ENCODE measurements at places on chromosomes 13 and 19. TPM values are rescaled to one million over a fixed set of nuclear protein-coding genes. Genes with fewer than 3 reads are reported as not detected.

- DNase-seq: no peak
Observed at GRCh38 chr13:30312904-30313303, 5.6 kb upstream of the KATNAL1 start.

DNA sequence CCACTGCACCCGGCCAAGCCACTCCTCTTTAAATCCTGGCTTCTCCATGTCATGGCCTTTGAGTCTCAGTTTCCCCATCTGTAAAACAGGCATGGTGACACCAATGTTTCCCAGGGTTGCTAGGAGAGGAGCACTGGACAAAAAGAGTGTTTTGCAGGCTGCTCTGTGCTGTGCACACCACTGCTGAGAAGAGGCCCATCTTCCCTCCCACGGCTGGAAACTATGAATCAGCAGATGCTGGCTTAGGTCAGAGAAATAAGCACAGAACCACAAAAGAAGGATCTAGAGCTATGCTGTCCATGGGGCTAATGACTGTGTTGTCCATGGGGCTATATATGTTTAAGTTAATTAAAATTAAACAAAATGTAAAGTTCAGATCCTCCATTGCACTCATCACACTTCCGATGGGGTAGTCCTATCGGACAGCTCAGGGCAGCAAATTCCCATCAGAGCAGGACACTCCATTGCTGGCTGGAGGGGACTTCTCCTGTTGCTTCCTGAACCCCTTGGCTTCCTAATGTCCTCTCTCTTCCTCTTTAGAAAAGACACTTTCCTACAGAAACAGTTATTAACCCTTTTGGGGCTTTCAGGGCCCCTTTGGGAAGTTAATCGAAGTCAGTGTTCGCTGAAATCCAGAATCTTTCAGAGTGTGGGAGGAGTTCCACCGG, 37.1 kb downstream of the TSHZ3 start:
- no peak for DNase-seq

GRCh38 chr13:28503182-28503967, 8.4 kb upstream of the FLT1 start:
- no peak for DNase-seq

DNA sequence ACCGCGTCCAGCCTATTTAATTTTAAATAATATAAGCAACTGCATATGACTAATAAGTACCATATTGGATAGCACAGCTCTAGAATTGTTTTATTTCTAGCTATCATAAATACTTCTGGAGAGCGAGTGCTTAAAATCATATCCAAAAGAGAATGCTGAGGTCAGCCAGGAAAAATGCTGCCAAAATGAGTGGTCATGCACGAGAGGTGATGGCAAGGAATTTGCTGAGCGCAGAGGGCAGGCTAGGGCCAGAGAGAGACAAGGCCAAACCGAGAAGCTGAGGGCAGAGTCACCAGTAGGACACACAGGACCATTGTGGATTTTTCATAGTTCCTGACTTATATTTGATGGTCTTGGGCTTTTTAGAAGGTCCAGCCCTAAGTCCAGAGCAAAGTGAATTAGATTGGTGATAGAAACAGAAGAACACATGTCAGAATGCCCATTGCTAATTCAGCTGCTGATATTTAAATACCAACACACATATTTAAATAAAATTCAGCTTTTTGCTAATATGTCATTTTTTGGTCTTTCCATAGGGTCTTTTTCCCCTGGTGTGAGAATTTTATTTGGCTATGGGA, 33.6 kb upstream of the UBL3 start:
- DNase-seq: no peak

- DNase-seq: peak; percentile 97
Observed at GRCh38 chr19:29665215-29665825, at the start of gene PLEKHF1. Gene PLEKHF1, plus strand, starts transcription at chr19:29665461. Its CDS starts 8,379 bp downstream, at chr19:29673840.

- DNase-seq: no peak
Observed at GRCh38 chr13:94296471-94296870, 183.0 kb downstream of the DCT start.

DNA sequence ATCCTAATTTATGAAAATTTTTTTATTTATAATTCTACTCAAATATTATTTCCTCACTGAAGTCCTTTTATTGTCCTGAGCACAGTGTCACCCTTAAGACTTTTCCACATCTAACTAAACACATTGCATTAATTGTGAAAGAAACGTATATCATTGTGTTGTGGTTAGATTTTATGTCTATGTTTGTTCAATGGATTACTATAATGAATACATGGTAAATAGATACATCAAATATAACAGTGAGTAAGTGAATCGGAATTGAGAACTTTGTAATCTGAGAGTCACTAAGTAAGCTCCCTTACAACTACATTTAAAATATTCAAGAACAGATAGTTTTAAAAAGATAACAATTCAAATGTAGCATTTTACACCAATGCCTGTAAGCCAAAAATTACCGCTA, 417.6 kb upstream of the PCDH20 start:
- DNase-seq: no peak

- DNase-seq: no peak
Observed at GRCh38 chr13:23504180-23504579, 66.0 kb upstream of the TNFRSF19 start.

DNA sequence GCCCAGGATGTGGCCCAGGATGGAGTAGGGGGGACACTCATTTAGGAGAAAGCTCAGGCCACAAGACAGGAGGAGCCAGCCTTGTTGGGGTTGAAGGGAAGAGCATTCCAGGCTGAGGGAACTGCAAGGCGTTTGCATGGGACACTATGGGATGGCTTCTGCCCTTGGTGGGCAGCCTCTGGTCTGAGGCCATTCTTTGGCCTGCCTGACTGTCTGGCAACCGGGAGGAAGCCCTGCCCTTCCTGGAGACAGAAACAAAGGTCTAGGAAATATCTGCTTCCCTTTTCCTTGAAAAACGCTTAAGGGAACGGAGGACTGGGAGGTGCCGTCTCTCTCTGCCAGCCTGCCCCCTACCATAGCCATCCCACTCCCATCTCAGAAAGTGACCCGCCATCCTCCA, 2.8 kb upstream of the ICAM1 start:
- DNase-seq: no peak

DNA sequence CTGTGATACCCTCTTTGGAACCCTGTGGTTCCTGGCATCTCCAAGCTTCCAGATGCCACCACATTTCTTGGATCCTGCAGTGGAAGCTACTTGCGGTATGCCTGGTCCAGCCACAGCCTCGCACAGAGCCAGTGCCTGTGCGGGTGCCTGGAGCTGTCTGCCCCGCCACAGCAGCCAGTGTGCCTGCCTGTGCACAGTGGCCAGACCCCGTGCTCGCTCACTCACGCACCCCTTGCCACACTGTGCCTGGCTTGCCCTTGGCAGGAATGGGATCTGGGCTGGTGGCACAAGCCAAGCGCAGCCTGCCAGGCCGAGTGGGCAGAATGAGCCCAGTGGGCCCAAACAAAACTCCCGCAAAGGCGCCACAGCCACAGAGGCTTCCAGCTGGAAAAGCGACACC, 26.2 kb downstream of the POMP start:
- no peak for DNase-seq

GRCh38 chr13:81393110-81393509, 1052.2 kb upstream of the SPRY2 start:
- DNase-seq: no peak

DNA sequence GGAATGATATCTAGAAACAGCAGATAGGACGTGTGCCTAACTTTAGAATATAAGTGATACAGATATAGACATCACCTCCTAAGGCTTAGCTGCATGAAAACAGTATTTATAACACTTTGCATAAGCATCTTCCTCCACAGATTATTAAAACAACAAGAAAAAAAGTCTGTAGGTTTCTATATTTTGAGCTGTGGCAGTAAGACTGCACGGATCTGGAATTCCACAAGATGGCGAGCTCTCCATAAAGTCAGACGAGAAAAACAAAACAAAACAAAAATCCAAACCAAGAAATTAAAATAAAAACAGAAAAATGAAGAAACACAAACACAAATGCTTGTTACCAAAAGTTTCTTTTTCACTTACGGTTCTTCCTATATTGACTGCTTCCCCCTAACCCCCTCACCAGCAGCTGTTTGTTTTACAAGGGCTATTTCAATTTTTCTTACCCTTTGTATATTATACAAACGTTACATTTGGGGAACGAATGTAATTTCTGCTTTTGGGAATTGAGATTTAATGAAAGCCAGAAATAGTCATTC, 285.8 kb downstream of the MYO16 start:
- no peak for DNase-seq

DNA sequence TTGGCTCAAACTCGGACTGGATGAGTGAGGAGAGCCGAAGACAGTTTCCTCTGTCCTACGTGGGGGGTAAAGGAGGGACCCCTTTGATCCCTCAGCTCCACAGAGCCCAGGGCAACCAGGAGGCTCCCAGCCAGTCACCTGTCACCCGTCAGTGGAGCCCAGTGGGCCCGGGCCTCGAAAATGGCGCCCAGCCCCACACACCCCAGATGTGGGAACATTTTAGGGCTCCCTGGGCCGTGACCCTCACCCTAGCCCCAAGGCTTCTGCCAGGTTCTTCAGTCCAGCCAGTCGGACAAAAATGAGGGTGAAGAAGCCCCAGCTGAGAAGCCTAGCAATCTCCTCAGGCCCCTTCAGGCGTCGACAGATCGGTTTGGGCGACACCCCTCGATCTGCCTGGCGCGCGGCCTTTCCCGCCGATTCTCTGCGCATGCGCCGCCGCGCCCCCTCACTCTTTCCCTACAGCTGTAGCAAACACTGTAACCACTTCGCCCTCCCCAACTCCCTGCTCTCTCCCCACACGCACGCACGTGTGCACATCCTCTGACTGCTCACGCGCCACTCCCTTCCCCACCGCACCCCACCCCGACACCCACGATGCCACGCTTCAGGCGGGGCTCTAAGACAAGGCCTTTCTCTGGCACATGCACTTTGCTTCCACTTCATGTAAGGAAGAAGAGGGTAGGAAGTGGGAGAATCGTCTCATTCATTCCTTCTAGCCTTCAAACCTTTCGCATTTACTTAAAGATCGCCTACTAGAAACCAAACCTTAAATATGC, at the start of gene SLC6A16:
SLC6A16 (minus strand) TSS at position 391 of the 776 bp plus-strand sequence. CDS start 13,844 bp downstream, outside the sequence.
- DNase-seq: peak; percentile 44

- peak; percentile 58 for DNase-seq
Observed at GRCh38 chr13:50801087-50801931, 42.2 kb downstream of the DLEU7 start.

DNA sequence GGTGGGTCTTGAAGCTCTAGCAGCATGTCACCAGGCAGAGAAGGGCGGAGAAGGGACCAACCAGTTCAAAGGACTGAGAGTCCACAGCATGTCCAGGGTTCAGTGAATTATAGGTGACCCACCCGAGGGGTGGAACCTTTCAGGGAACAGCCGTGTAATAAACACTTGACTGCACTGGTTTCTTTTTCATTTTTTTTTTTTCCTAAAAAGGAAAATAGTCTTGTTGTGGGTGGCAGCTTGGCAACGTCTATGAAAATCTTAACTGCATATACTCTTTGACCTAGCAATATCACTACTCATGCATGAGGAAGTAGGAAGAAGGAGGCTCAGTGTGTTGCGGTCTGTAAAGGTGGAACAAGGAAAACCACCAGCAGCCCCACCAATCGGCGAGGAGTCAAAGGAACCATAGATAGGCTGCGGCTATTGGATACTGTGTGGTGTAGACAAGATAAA, 13.0 kb upstream of the MYH14 start:
- DNase-seq: no peak

- DNase-seq: no peak
Observed at GRCh38 chr19:1275976-1276627, 772 bp downstream of the FAM174C start.

- no peak for DNase-seq
Observed at GRCh38 chr19:3699741-3700241, 477 bp downstream of the PIP5K1C start.

GRCh38 chr13:25037057-25037813, 58.7 kb upstream of the PABPC3 start:
- no peak for DNase-seq

- DNase-seq: peak; percentile 85
Observed at GRCh38 chr19:44800461-44800860, 8.4 kb upstream of the BCAM start.

DNA sequence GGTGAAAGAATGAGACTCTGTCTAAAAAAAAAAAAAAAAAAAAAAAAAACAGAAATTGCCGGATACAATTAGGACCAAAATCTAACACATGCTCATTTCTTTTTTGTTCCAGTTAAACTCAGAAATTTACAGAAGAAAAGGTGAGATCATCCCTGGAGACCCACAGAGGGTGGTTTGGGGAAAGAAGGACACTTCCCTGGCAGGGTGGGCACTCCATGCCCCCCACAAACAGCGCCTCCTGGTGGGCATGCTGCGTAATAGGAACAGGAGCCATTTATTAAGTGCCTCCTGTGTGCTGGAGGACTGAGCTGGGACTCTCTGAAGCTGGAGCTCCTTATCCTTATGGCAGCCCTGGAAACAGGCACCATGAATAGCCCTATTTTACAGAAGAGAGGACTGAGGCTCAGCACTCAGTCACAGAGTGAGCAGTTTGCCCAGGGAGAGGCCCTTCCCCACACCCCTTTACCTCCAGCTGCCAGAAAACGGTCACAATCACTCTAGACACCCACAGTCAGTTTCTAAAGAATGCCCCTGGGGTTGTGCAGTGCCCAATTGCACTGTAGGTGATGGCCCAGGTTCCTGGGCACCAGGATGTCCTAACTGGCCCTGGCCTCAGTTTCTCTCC, 10.1 kb downstream of the C19orf38 start:
- no peak for DNase-seq

- DNase-seq: no peak
Observed at GRCh38 chr13:74758188-74758587, 624.0 kb upstream of the KLF12 start.

DNA sequence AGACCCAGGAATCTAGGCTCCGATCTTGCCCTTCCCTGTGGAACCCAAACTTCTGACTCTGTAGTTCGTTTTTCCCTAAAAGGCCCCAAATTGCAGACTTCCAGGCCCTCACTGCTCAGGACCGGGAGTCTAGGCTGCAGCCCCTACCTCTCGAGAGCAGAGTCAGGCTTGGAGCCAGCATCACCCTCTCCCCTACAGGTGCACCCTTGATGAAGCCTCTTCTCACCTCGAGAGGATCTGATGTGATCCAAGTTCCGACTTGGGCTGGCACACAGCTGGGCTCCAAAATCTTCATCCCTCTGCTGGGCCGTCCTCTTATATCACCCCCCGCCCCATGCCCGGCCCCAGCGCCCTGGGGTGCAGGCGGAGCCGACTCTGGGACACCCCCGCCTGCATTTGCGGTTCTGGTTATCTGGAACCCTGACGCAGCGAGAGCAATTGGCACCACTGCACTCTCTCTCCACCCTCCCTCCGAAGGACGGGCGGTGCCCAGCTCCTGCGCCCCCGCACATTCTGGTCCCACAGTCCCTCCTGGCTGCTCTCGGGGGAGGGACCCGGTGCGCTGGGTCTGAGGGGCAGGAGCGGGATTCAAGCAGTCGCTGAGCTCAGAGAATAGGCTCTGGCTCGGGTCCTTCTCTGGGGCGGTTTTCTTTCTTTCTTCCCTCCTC, at the start of gene KLK7:
KLK7 (minus strand) TSS at position 293 of the 668 bp plus-strand sequence. CDS start 1,518 bp downstream, outside the sequence.
- no peak for DNase-seq

- DNase-seq: no peak
Observed at GRCh38 chr19:17266589-17266974, 661 bp upstream of the BABAM1 start.

GRCh38 chr19:47820410-47820809, 1.3 kb upstream of the CRX start:
- DNase-seq: no peak

ZNF556 gene
- total RNA-seq: not detected

STOML3 gene
- not detected for total RNA-seq

SLC25A42 gene
- total RNA-seq: 77.8 TPM

ZNF737 gene
- total RNA-seq: 2.3 TPM

PSG1 gene
- total RNA-seq: not detected

OR7D2 gene
- not detected for total RNA-seq

ZNF582 gene
- total RNA-seq: 1.2 TPM

ZNF17 gene
- total RNA-seq: 4.6 TPM

ZIC5 gene
- total RNA-seq: not detected
